ENCODE measurements at places on chromosomes 5 and 9.

DNA sequence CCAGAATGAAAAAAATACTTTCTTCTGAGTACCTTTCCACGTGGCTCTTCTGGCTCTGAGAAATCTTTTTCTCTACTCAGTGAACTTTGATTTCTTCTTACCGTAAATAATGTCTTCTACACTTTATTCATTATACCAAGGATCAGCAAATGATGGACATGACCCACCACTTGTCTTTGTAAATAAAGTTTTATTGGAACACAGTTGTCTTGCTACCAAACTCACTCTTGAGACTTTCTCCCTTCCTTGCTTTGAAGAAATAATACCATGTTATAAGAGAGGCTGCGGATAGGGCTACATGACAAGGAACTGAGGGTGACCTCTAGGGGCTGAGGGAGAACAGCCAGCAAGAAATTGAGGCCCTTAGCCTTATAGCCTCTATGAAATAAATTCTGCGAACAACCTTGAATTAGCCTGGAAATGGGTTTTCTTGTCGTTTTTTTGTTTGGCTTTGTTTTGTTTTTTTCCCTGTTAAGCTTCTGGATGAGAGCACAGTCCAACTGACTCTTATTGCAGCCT is 212.5 kb downstream of the COMMD10 start:
- no peak for DNase-seq

DNA sequence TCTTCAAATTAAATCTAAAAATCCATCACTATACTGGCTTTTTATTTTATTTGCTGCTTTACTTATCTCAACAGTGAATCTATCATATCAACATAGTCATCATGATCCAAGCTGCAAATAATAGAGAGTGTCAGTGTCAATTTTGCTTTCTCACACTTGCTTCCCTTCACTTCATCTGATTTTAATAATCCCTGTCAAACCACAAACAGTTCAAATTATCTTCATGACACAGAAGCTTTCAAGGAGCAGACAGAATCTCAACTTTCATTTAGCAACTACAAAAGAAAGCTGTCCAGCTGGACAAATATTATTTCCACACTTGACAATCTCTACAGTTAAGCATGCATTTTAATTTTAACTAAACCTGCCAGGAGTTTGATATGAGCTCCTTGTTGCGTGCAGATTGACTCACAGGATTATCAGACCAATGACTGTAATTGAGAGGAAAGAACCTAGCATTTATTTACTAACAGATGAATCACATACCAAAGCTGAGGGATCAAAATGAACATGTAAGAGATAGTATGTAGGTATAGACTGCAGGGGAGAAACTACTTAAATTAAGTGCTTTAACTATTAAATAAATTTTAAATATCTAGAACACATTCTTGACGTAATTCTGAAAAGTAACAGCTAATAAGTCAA is 56.0 kb downstream of the KIAA0825 start:
- DNase-seq: no peak

DNA sequence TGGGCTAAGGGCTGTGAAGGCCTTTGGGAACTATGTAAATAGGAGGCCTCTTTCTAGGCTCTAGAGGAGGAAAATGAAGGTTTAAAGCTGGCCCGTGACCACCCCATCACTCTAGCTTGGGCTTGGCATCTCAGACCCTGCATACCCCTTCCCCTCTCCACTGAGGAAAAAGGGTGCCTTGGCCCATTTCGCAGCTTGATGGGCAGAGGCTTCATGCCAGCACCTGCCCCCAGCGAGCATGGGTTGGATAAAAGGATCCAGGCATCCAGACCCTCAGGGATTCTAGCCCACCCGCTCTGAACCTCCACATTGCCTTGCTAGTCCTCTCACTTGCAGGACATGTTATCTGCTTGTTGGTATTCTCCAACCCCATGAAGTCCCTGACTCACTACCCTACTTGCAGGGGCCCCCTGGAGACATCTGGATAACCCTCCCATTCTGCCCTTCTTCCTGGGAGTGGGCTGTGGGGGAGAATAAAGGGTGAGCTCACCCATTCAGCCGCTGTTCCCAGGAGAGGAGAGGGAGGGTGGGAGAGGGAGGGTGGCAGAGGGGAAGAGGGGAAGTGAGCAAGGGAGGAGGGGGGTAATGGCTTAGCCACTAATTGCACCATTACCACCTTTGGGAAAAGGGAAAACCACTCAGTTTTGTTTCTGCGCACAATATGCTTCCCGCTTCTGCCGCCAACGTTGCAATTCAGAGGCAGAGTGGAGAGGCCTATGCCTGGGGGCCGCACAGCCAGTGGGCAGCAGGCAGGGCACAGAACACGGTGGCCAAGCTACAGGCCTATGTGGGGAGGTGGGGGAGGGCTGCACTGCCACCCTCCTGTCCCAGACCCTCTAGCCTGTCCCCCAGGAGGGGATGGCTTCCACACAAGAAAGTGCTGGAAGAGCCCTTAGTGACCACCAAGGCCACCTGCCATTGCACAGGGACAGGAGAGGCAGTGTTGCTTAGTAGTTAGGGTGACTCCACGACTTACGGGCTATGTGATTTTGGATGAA is 2.1 kb upstream of the CAMK2A start:
- DNase-seq: no peak

DNA sequence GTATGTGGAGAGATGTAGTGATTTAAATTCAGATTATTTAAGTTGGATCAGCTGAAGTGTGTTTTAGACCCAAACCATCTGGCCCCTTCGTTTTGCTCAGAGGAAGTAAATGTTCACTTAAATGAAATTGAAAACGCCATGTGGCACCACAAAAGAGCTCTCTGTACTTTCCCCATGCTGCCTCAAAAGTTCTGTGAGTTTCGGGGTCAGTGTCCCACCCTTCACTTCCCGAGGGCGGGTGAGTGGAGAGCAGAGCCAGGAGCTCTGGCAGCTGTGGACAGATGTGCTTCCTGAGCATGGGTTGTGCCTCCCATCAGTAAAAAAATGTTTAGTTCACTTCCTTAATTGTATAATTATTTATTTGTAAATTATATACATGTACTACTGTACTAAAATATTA is 48.4 kb downstream of the PSD2 start:
- DNase-seq: no peak

DNA sequence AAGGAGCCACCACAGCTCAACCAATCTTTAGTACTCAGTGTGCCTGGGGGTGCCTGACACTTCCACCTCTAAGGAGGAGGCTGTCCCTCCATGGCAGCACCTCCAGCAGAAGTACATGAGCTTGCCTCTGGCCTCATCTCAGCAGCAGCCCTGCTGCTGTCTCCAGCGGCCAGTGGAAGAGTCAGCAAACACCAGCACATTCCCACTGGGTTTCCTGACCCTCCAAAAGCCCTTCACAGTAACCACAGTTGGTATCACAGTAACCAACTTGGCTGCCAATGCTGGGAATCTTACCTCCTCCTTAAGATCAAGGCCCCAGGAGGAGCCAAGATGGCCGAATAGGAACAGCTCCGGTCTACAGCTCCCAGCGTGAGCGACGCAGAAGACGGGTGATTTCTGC is 29.4 kb downstream of the FSTL4 start:
- DNase-seq: no peak

DNA sequence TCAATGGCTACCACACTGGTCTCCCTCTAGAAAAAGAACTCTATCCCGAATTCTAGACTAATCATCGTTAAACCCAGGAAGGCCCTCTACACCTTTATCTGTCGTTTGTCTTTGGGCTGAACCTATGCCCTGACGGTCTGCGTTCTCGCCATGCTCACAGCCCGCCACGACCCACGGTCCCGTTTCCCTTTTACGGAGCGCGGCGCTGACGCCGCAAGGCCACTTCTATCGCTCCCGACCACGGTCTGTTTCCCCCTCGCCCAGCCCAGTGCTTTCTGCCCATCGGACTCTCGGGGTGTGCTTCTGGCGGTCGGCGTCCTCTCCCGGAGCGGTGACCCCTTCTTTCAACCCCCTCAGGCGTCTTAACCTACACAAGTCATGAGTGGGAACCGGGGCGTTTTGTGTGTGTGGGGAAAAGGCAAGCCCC is 974 bp downstream of the C9orf40 start:
- DNase-seq: peak; percentile 21

DNA sequence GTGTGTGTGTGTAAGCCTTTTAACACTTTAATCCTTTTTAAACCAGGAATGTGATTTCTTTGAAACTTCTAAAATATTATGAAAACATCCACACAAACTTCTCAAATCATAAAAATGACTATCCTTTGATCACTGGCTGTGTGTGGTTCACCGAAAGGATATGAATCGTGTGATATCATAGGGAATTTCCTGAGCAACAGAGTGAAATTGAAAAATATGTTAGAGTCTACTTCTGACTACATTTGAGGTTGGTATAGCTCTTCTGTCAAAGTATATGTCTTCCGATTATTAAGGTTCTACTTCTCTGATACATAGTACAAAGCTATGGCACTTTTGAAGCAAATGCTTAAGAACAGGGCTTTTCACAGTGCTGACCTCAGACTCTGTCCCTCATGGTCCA is 40.3 kb downstream of the RGMB start:
- no peak for DNase-seq

DNA sequence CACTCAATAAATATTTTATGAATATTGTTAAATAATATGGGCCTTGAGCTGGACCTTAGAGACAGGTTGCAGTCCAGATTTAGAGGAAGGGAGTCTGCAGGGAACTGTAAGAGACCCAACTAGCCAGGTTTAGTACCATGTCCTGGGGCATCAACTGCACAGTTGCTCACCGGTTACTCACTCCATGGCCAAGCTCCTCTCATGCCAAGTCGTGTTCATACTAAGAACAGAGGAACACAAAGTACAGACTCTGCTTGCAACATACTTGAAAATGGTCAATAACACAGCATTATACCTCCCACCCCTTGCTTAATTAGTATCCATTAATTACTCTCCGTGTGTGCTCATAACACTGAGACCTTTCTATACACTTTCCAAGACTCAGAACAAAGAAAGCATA is 317.6 kb upstream of the PIK3R1 start:
- no peak for DNase-seq

- DNase-seq: no peak
Observed at GRCh38 chr5:143987751-143988560, 176.0 kb downstream of the HMHB1 start.

DNA sequence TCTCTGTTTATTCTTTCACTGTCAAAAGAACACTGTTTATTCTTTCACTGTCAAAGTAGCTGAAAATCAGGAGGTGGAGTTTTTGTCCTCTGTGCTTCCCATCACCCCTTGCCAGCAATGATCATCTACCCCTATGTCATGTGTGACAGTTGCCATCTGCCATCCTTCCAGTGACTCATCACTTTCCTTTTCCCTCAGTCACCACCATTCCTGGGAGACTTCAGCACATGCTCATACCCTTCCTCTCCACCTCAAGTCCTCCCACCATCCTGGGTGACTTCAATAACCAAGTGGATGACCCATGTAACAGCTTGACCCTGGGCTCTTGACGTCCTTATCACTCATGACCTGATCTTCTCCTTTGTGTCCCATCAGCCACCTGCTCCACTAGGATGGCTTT is 43.3 kb upstream of the RASEF start:
- no peak for DNase-seq

GRCh38 chr5:103475629-103476240 is 86.9 kb downstream of the NUDT12 start:
- peak; percentile 22 for DNase-seq

DNA sequence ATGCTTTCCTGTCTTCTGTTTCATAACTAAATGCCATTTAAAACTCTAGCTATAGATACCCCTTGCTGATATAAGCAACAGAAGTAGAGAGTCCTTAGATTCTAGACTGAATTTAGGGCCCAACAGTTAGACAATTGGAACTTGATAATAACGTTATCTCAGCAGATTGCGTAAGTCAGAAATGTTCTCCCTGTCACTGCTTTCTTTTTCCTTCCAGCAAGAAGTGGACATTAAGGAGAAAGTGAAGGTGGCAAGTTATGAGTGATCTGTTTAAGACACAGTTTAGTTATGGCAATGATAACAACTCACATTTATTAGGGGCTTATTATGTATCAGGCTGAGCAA is 6.9 kb upstream of the GLIS3 start:
- no peak for DNase-seq

DNA sequence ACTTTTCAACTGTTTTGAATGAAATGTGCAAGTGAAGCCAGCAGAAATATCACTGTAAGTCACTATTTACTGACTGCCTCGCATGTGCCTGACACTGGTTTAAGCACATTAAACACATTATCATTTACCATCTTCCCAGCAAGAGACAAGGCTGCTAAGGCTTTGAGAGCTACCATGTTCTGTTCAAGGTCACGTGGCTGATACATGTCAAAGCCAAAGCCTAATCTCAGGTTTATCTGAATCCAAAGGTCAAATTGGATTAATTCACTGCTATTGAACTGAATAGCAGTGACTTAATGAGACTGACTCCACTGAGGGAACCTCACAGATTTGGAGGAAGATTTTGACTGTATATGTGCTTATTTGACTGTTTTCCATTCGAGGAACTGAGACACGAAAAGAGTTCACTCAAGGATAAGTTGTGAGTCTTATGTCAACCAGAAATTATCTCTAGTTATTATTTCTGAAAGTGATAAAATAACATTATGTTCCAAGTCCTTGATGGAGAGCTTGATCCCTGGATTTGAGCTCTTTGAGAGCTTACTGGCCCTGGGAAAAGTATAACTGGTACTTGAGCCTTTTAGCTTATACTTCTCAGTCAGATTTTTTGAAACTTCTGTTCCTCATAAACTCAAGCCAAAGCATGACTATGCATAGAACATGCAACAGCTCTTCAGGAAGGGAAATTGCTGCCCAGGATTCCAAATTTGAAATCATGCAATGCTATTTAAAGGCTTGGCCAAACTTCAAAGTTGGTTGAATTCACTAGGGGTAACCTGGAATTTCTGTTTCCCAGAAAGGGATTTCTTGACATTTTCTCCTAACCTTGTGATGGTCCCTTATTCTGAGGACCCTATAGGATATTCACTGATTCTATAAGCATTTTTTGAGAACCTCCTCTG is 23.4 kb upstream of the ARHGAP26 start:
- no peak for DNase-seq

- DNase-seq: no peak
Observed at GRCh38 chr5:151243564-151243963, 9.4 kb upstream of the GM2A start.

GRCh38 chr9:94057918-94058317 is 26.3 kb upstream of the PTPDC1 start:
- DNase-seq: no peak

DNA sequence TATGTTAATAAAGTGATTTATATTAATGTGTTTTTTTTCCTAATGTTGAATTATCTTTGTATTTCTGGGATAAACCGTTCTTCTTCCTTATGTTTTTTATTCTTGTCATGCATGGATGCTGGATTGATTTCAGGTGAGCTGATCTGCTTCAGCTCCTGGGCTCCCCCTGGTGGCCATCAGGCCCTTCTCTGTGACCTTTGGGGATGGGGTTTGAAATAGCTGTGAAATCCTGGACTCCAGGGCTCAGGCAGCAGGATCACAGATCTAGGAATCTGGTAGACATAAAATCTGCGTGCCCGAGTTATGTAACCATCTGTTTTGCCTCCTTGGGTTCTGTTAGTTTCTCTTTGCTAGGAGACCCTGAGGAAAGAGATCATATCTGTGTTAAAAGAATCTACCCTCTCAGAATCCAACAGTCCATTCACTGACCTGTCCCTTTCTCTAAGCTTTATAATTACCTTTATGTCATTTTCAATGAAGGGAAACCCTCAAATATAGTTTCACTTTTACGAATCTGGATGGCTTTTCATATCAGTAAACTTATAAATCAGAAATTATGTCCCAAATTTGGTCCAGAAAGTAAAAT is 12.2 kb upstream of the OR13J1 start:
- peak; percentile 81 for DNase-seq
